Stimulated activated CD4-positive, alpha-beta T cell treated with anti-CD3 and anti-CD28 coated beads, Interleukin-4, amount 100 ng/mL, for 1 hour (primary cell): ENCODE measurements at places on chromosomes 11 and 22.

GRCh38 chr11:2558861-2559526 is 114.2 kb downstream of the KCNQ1 start:
- DNase-seq, result no peak

- no peak for DNase-seq
Measured at GRCh38 chr11:67178878-67179277, 59.8 kb downstream of the KDM2A start.

GRCh38 chr11:129249923-129250322 is 57.8 kb upstream of the ARHGAP32 start:
- DNase-seq, result no peak

DNA sequence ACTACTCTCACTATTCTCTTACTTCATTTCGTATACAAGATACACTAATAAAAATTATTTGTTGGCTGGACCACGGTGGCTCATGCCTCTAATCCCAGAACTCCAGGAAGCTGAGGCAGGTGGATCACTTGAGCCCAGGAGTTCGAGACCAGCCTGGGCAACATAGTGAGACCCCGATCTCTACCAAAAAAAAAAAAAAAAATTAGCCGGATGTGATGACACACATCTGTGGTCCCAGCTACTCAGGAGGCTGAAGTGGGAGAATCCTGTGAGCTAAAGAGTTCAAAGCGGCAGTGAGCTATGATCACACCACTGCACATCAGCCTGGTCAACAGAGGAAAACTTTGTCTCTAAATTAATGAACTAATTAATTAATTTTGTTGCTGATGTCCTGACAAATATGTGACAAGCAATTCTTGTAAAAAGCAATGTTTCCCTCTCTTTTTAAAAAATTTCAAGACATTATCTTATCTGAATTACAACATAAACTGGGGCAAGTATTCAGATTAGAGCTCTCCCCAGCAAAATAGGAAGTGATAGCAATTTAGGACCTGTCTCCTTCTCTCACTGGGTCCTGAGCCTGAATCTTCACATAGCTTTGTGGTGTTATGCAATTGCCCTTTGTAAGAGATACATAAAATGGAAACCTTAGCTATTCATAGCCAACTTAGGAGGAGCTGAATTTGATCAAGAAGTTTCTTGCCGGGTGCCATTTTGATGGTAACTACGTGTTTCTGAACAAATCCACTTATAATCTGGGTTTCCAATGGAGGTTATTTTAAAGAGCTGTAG is 17.6 kb upstream of the TMA7B start:
- no peak for DNase-seq

GRCh38 chr11:86916330-86916729 is 38.9 kb downstream of the FZD4 start:
- DNase-seq, result no peak

DNA sequence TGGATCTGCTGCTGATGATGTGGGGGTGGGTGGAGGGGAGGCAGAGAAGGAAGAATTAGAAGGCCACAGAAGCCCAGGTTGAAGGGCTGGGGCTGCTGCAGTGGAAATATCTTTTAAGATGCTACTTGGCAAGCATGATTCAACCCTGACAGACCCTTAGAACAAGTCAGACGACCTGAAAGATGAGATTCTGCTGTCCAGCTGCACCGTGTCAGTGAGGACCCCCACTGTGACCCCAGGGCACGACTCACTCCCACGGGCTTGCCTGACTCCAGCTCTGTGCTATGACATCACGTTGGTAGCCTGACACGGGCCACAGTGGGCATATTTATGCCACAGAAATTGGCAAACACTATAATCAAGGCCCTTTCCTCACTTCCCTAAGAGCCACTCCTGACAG is 36.0 kb downstream of the LRFN4 start:
- no peak for DNase-seq

DNA sequence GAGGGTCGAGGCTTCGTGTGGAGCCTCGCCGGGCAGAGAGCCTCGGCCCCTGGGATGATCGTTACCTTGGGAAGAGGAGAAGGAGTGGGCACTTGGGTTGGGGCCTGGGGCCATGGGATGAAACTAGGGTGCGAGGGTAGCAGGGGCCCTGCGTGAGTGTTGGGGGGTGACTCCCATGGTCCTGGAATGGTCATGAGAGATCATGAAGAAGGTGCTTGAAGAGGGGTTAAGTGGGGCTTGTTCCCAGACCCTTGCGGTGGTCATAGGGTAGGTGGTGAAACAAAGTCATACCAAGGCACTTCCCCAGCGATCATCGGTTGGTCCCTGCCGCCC is 284 bp downstream of the CCS start:
- no peak for DNase-seq

DNA sequence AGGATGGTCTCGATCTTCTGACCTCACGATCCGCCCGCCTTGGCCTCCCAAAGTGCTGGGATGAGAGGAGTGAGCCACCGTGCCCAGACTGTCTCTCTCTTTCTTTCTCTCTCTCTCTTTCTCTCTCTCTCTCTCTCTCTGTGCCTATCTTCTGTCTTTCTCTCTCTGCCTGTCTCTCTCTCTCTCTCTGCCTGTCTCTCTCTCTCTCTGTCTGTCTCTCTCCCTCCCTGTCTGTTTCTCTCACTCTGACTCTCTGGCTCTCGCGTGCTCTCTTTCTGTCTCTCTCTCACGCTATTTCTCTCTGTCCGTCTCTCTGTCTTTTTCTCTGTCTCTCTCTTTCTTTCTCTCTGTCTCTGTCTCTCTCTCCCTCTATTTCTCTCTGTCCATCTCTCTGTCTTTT is 3911.2 kb upstream of the OR11H1 start:
- no peak for DNase-seq

- no peak for DNase-seq
Measured at GRCh38 chr22:39928536-39929520, 27.9 kb downstream of the GRAP2 start.

GRCh38 chr11:28461846-28462245 is 353.7 kb downstream of the METTL15 start:
- DNase-seq, result no peak
